ENCODE measurements at places on chromosomes 6 and 20.

GRCh38 chr6:163741743-163742363 is 327.3 kb downstream of the QKI start:
- no peak for DNase-seq

GRCh38 chr20:24877652-24878051 is 71.4 kb upstream of the CST7 start:
- no peak for DNase-seq

DNA sequence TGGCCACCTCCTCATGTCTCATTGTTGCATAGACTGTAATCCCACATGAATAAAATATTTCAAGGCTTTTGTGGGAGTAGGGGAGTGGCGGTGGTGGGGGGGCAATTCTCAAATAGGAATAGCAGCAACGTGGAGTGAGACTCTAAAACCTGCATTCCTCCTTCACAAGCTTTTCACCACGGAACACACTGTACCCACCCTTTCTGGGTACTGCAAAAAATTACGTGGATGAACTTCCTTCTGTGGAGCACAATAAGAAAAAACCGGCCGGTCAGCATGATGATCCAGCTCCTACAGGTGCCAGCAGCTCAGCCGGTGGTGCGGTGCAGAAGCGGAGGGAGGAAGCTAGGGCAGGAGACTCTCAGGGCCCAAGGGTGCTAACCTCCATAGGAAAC is 930 bp upstream of the RRAGD start:
- DNase-seq: no peak

DNA sequence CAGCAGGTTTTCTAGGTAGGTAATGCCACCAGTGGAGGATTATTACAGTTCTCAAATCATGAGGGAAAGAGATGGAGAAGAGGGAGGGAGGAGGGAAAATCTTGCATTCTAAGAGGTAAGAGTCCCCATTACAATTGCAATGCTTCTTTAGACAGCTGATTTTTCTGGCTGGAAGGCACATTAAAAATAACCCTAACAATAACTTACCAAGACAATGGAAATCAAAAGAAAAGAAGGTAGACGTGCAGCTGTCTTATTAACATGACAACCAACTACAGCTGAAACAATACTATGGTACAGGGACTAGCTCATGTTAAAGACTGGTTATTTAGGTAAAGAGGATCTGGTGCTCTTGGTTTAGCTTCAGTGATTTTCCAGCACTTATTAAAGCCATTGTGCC is 24.6 kb downstream of the MCUR1 start:
- DNase-seq: no peak

- no peak for DNase-seq
These were observed 6.6 kb downstream of the TRIM15 start for GRCh38 chr6:30169658-30170614.

GRCh38 chr20:62658593-62659178 is 16.4 kb downstream of the SLCO4A1 start:
- no peak for DNase-seq

DNA sequence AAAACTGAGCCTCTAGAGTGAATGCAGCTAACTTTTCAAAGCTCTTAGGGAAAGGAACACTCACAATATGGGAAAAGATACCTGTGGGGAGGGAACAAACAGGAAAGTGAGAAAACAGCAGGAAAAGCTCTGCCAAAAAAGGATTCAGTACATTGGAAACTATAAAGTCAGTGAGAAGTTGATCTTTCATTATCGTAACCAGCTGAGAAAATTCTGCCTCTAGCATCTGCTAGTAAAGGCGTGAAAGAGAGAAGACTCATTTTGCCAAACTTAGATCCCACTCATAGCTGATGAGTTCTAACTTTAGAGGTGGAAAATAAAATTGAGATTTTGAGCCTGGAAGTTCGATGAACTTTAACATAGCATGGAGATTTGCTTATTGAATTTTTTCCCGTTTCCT is 321.8 kb upstream of the RNF217 start:
- DNase-seq: no peak

- DNase-seq: no peak
These were observed 41.4 kb downstream of the HLA-F start for GRCh38 chr6:29764422-29765196.

DNA sequence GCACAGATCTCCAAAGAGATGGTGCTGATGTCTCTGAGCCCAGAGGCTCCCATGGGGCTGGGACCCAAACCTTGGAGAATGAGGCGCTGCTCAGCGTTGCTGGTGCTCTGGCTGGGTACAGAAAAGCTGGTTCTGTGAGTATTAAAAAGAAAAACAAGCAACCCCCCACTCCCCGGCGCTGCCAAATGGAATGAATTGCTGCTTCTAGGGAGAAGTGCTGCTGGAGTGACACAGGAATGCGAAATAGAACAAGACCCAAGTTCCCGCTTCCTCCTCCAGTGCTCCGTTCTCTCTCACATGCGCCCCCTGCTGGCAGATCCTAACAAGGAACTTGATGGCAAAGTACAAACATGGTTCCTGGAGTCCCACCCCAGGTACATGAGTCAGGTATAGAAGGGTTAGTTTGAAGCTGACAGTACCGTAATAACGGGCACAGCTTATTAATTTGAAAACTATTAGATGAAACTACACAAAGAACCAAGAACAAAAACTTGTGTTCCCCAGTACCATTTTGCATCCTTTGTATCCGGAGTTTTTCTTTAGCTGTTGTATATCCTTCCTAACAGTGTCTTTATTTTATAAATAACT is 2.1 kb upstream of the DDX27 start:
- DNase-seq: peak; percentile 90

GRCh38 chr6:103799971-103800670 is 1059.6 kb downstream of the HACE1 start:
- DNase-seq: no peak

GRCh38 chr20:9200620-9201019 is 131.7 kb downstream of the PLCB4 start:
- DNase-seq: no peak

DNA sequence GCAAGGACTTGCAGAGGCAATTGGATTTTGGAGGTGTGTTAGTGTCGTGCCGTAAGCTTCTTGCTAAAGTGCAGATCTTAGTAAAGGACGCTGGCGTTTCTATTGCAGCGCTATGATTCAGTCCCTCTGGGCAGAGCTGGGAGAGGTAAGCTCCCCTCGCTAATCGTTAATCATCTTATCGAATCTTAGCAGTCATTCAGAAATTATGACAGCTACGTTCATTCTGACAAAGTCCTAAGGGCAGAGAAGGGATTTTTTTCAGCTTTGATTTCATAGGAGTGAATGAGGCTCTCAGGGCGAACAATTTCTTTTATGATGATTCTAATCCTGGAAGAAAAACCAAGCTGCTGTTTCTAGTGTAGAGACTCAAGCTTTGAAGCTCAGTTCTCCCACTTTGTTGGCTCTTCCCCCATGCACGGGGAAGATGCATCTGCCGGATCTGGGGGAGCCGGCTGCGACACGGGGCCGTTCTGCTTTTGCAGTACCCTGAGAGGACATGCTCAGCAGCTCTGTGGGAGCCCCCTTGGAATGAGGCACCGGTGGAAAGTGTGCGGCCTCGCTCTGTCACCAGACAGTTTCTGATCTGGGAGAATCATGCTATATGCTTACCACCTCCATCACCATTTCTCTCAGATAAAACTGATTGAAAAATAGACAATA is 79.1 kb upstream of the SLC22A23 start:
- DNase-seq: no peak

DNA sequence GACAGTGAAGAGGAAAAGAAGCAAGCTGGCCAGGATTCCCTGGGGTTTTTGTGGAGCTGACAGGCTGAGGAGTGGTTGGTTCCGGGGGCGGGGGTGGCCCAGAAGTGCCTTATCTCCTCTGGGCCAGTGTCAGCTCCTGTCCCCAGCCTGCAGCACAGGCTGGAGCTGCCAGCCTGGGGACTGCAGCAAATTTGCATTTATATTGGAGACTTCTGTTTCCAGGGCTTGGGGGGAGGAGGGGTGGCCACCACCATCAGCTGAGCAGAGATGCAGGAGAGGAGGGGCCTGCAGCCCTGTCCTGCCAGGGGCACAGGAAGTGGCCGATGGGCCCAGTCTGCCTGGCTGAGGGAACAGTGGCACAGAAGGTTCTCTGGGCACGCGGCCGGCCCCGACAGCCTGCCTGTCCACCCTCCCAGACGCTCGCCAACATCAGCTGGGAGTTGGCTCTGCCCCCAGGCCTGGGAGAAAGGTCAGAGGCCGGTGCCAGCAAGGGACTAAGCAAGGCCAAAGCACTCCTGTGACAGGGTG is 24.3 kb upstream of the SCRT2 start:
- DNase-seq: no peak

DNA sequence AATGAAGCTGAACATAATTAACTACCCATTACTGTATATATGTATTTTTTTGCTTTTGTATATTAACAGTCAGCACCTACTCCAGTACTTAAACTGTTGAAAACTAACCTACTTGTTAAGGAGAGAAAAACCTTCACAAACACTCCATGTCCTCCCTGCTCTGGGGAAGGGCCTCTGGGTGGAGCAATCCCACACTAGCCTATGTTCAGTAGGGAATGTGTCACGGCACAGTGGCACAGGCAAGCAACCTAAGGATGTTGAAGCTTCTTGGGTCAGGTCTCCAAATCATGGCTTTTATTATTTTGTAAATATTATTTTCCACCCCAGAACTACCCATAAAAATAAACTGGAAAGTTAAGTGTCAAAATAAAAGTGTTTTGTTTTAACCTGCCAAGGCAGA is 5.3 kb downstream of the MAN1A1 start:
- DNase-seq: no peak

- DNase-seq: no peak
These were observed 39.7 kb upstream of the ATXN1 start for GRCh38 chr6:16800942-16801341.

GRCh38 chr6:53309059-53309900 is 39.5 kb downstream of the ELOVL5 start:
- no peak for DNase-seq

DNA sequence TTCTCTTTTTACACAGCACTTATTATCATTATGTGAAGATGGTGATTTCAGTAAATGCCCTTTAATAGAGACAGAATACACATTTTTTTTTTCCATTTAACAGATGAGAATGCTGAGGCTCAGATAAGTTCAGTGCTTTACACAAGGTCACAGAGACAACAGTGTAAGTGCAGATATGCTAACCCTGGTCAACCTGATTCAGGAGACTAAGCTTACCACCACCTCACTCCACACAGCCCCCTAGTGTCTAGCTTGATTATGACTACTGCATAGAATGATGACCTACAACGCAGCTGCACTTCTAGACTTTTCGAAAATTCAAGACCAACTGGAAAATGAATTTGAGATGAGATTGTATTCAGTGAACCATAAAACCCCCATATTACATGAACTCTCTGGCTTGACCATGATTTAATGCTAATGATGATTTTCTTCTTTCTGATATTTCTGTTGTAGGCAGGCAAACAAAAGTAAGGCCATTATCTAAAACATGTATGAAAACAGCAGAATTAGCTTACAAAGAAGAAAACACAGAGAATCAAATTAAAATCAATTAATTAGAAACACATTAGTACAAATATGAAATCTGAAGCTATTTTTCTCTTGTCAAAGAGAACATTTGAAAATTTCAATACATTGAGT is 212.1 kb upstream of the PHACTR1 start:
- DNase-seq: no peak

- no peak for DNase-seq
These were observed 61.3 kb downstream of the PRDM1 start for GRCh38 chr6:106147476-106147875.

DNA sequence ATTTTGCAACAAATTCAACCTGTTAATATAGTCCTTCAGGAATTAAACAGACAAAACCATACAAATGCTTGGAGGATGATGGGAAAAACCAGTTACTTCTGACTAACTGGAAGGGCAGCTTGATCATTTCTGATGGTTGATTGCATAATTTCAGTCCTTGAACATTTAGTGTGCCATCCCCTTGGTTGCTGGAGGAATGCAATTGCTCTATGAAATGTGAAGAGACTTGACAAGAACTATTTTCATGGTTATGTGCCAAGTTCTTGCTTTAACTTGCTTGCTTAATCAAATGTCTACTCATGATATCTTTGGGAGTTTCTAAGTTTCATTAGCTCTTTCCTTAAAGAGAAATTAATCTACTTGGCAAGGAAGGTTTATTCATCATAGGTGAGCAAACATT is 45.2 kb downstream of the ANKEF1 start:
- DNase-seq: no peak

GRCh38 chr6:6395581-6396197 is 75.2 kb upstream of the F13A1 start:
- no peak for DNase-seq

- DNase-seq: no peak
These were observed 3.2 kb downstream of the GNAS-AS1 start for GRCh38 chr20:58847463-58847862.

DNA sequence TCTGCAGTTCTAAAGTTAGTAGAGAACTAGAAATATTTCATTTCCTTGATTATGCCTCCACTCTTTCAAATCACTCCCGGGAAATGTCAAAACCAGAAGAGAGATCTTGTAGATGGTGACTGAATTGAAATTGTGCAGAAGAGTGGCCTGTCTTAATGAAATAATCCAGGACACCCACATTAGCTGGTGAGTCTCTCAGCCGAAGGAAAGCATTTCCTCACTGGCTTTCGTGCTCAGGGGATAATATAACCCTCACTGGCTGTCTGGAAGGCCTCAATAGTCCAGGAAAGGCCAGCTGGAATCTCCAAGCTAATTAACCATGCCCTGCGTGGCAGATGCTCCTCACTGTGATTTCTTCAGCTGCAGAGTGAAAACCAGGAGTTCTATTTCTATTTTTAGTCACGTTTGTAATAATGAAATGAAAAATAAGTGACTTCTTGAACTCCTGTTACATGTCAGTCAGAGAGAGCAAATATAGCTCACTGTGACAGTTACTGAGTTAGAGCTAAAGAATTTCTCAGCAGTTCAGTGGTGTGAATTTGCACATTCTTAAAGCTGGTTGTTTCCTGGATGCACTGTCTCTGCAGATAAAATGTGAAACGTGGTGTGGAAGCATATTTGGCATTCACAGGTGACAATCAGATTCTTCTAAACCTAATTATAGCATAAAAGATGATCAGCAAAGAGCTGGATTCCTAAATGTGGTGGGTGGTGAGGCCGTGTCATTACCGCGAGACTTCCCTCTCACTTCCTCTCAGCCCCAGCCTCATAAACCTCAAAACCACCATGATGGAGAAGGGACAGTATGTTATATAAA is 211.7 kb downstream of the LMBRD1 start:
- no peak for DNase-seq

DNA sequence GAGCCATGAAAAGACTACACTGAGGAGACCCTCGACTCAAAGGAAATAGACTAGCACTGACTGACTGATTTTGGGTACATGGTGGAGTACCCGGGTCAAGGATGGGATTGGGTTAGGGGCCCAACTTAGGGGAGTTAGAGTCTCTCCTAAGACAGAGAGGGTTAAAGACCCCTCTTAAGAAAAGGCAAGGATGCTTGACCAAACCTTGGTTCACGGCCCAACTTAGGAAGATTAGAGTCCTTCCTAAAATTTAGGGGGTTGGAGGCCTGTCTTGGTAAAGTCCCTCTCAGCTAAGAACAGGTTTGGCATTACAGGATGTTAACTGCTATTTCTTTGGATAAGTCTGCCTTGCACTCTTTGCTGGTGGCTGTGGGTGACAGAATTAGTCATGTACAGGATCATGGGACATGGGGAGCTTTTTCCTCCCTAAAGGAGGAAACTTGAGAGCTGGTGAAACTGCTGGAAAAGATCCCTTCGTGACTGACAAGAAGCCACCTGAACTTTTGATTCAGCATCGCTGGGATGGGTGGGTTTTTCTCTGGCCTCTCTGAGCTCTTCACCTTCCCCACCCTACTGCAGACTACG is 12.3 kb upstream of the SLC22A16 start:
- DNase-seq: no peak

All from activated T-helper 9 cell treated with anti-CD3 and anti-CD28 coated beads, Interleukin-2, amount 50 U/mL, for 16 hours (primary cell).